ENCODE measurements at places on chromosomes 5 and 9. TPM values are rescaled to one million over a fixed set of nuclear protein-coding genes. Genes with fewer than 3 reads are reported as not detected.

The C1QTNF2 gene
- 0.72 TPM for total RNA-seq

The INSL4 gene
- not detected for total RNA-seq

DNA sequence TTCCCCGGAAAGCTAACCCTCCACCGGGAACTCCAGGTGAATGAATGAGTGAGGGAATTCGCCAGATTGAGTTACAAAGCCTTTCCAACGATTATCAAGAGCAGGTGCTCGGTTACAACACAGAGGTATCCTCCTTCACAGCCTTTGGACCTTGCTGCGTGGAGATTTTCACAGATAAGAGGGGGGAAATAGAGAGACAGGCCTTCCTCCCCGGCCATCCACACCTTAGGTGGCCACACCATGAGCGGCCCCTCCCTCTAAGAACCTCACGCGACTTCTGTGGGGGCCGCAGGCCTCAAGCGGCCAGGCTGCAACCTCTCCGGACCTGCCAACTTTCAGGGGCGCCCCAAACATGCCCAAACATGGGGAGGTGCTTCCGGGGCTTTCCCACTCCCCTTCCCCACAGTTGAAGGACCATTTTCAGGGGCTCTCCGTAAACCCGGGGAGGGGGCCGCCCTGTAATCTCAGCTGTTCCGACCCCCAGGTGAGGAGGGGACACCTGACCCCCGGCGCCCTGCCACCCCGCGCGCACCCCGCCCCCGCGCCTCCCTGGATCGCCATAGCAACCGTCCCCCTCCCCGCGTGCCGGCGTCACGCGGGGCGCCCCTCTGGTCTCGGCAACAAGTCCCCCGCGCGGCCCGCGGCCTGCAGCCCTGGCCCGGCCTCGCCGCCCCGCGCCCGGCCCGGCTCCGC, 603 bp downstream of the DENND1A start:
- no peaks in the 10 kb centered on the region for H3K27me3 ChIP-seq
- H3K27ac ChIP-seq = peak overlapping the region; percentile 2
- peaks cover 9% of the 10 kb centered on the region for H3K4me1 ChIP-seq
- peak overlapping the region; percentile 46 for H3K4me3 ChIP-seq
- DNase-seq = no peak

The RAB3C gene
- not detected for total RNA-seq

DNA sequence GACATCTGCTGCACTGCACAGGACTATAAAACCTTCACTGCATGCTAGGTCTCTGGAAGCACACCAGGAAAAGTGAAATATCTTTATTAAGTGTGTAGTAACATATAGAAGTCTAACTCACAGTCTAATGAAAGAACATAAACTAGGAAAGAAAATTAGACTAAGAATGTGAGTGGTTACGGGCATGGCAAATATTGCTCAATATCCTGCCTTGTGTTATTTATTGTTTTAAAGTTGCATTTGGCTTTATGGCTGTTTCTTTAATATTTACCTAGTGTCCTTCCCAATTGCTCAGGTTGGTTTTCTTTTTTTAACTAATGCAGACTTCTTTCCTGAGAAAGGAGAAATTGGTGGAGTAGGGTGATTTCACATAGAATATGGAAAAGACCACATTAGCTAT, 342.4 kb downstream of the KIAA0825 start:
- DNase-seq = no peak
- H3K27ac ChIP-seq = no peak overlapping the region
- no peaks in the 10 kb centered on the region for H3K36me3 ChIP-seq
- H3K4me1 ChIP-seq = no peaks in the 10 kb centered on the region
- no peak overlapping the region for H3K4me3 ChIP-seq
- no peaks in the 10 kb centered on the region for H3K27me3 ChIP-seq
